Activated B cell treated with CpG ODN at 0.5 μM for 24 hours (primary cell): ENCODE measurements at places on chromosomes 13 and 19. TPM values are rescaled to one million over a fixed set of nuclear protein-coding genes. Genes with fewer than 3 reads are reported as not detected.

Gene NAPSA
- total RNA-seq, result 1.4 and 2.4 TPM in 2 replicates

- no peak for DNase-seq
These were observed 19.7 kb downstream of the CEACAM16 start for GRCh38 chr19:44718441-44719261.

- no peak for DNase-seq
These were observed 375.9 kb downstream of the EFNB2 start for GRCh38 chr13:106159295-106160195.

Gene SELENOW
- total RNA-seq, result 24.8 and 27.6 TPM in 2 replicates

GRCh38 chr13:111480976-111481375 lies 160.5 kb downstream of the TEX29 start:
- no peak for DNase-seq

DNA sequence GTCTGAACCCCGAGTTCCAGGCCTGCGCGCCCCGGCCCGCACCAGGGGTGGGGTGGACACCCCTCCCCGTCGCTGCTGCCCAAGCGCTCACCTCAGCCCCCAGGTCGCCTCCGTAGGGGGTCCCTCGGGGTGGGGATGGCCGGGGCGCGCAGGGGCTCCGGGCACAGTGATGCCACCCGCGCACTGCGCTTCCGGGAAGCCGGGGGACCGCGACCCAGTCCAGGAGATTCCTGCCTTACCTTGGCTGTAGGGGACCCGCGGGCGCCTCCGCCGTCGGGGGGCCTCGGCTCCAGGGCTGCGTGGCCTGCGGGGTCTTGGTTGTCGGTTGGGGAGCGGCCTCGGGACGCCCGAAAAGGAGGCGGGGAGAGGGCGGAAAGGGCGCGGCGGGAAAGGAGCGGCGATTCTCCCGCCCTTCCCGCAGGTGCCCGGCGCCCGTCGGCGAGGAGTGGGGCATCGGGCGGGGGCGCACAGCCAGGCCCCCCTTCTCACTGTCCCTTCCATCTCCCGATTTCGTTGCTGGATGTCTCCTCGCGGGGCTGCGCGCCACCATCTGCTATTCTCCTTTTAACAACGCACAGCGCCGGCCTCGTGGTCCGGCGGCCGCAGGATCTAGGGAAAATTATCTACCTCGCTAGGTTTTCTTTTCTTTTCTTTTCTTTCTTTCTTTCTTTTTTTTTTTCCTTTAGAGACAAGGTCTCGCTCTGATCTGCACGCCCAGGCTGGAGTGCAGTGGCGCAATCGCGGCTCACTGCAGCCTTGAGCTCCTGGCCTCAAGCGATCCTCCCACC lies at the start of gene KEAP1:
Gene KEAP1, minus strand, starts transcription at position 355 of the 788 bp plus-strand sequence. CDS start 3,323 bp downstream, outside the sequence.
- no peak for DNase-seq

DNA sequence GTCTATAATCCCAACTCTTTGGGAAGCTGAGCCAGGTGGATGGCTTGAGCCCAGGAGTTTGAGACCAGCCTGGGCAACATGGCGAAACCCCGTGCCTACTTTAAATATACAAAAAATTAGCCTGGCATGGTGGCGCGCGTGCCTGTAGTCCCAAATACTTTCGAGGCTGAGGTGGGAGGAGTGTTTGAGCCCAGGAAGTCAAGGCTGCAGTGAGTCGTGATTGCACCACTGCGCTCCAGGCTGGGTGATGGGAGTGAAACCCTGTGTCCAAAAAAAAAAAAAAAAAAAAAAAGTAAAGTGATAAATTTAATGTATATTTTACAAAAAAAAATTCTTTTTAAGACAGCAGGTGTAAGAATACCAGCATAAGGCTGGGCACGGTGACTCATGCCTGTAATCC lies 17.6 kb downstream of the TMEM38A start:
- DNase-seq, result no peak

Gene UQCRFS1
- total RNA-seq, result 22.9 and 24.4 TPM in 2 replicates

Gene KLHL1
- not detected in 2 replicates for total RNA-seq

Gene LGALS4
- 2.7 and 4.5 TPM in 2 replicates for total RNA-seq

Gene BRSK1
- total RNA-seq, result 1.3 and 2.7 TPM in 2 replicates

Gene AP2S1
- 74.7 and 81.3 TPM in 2 replicates for total RNA-seq

GRCh38 chr13:30818323-30818960 lies 83.1 kb downstream of the ALOX5AP start:
- no peak for DNase-seq

- DNase-seq, result peak; percentile 93
These were observed 659 bp downstream of the NFKBID start for GRCh38 chr19:35899547-35900214.

GRCh38 chr13:64925284-64925683 lies 2304.9 kb downstream of the PCDH9 start:
- DNase-seq, result no peak

- DNase-seq, result no peak
These were observed 141.2 kb downstream of the SPRY2 start for GRCh38 chr13:80199585-80200292.

Gene PNMA8B
- 0.04 TPM in 1 of 2 replicates, not detected in the other for total RNA-seq

DNA sequence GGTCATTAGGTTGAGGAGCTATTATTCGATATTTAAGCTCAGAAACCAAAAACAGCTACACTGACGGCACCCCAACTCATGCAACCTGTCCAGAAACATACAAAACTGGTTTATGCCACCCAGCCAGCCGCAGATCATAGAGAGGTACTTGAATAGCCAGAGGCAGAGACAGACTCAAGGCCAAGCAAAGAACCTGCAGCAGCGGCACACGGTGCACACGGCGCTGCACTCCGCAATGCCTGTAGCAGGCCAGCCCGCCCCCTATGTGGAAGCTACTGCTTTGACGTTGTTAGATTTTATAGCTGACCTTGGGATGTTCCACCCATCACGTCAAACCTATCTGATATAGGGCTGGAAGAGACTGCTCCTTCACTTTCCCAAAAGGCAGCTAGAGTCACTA lies 11.9 kb upstream of the DHRS12 start:
- no peak for DNase-seq

DNA sequence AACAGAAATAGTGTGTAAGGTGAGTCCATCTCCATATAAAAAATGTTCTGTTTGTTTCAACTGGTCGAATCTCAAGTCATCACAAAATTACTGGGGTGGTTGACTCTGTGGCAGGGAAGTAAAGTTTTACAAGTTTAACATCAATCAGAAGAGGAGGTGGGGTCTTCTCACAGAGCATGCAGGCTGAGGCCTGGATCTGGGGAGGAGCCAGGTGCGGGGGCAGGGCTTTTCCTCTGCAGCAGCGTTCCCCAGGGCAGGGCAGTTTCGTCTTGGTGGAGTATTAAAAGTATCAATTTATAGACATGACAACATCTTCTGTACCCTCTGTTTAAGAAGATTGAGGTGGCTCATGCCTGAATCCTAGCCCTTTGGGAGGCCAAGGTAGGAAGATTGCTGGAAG lies 68.8 kb downstream of the SLC7A9 start:
- DNase-seq, result no peak

DNA sequence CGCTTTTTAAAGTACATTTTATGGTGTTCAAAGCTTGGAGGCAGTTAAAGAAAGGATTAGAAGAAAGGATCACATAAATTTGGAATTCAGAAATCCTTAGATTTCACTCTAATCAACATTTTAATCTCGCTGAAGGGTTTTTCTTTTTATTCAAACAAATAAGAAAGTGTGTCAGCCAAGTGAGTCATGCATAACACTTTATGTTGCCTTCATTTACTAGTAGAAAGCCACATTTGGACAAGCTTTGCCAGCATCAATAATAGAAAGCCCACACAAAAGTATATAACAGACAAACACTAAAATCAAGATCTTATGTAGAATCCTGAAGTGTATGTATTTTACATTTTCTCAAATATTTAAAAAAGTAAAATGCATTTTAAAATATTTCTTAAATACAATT lies 154.9 kb upstream of the TRPC4 start:
- no peak for DNase-seq

DNA sequence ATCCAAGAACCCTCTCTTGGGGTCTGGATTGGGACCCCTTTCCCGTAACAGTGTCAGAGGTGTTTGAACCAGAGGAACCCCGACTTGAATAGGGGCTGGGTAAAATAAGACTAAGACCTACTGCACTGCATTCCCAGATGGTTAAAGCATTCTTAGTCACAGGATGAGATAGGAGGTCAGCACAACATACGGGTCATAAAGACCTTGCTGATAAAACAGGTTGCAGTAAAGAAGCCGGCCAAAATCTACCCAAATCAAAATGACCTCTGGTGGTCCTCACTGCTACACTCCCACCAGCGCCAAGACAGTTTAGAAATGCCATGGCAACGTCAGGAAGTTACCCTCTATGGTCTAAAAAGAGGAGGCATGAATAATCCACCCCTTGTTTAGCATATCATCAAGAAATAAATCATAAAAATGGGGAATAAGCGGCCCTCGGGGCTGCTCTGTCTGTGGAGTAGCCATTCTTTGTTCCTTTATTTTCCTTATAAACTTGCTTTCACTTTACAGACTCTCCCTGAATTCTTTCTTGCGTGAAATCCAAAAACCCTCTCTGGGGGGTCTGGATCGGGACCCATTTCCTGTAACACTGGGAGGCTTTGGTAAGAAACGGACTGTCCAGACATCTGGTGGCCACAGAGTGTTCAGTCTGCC lies 4.4 kb upstream of the SIN3B start:
- DNase-seq, result no peak

DNA sequence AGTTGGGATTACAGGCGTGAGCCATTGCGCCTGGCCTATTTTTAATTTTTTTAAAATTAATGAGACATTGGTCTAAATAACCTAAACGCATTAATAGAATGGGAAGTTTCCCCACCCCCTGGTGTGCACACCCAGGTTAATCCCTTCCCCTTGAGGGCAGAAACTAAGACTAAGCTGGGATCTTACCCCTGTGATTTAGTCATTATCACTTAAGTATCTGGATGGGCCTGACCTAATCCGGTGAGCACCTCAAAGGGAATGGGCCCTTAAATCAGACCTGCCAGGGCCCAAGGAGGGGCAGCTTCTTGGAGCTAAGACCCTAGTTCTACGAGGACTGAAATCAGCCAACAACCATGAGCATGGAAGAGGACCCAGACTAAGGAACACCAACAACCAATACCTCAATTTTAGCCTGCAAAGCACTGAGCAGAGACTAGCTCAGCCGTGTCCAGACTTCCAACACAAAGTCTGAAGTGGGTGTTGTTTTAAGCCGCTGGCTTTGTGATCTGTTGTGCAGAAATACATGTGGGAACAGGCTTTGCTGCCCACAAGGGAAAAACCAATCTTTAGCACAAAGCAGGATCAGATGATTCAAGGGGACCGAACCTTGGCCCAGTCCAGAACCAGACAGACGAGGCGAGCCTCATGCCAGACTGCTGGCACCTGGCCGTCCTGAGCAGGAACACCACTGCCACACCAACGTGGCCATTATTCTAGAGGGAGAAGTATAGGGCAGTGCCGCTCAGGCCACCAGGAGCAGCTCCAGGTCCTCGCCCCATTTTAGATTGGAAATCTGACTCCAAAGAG lies 7.1 kb downstream of the UBE2S start:
- no peak for DNase-seq

GRCh38 chr19:11693505-11694499 lies 44.9 kb downstream of the ZNF823 start:
- DNase-seq, result no peak

GRCh38 chr13:24995225-24995804 lies 100.6 kb upstream of the PABPC3 start:
- no peak for DNase-seq

GRCh38 chr19:41934849-41935374 lies 6.7 kb upstream of the ERFL start:
- peak; percentile 65 for DNase-seq

GRCh38 chr19:49956115-49956495 lies 4.9 kb downstream of the SIGLEC11 start:
- no peak for DNase-seq

Gene KIR3DL1
- not detected in 2 replicates for total RNA-seq

GRCh38 chr13:80307401-80307987 lies 33.4 kb downstream of the SPRY2 start:
- no peak for DNase-seq

DNA sequence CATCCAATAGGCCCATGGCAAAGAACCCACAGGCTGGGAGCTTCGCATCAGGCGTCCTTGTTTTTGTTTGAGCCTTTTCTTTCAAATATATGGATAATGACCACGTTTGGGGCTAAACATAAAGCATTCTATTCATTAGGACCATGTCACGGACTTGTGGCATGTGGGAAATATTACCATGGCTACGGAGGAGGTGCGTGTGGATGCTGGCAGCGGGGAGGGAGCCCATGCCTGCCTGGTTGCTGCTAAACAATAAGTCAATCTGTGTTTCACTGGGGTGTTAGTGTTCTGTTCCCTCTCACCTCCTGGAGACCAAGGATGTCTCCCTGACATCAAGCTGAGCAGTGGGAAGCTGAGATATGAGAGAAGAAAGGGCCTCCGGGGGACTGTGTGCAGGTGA lies 121.1 kb downstream of the IRS2 start:
- DNase-seq, result no peak

GRCh38 chr13:88303605-88304004 lies 632.4 kb downstream of the SLITRK5 start:
- DNase-seq, result no peak

- DNase-seq, result no peak
These were observed 8.4 kb upstream of the SUPT20H start for GRCh38 chr13:37067874-37068273.

- DNase-seq, result no peak
These were observed 2048.3 kb upstream of the PCDH20 start for GRCh38 chr13:63463782-63464610.

- DNase-seq, result no peak
These were observed 78.4 kb upstream of the DIAPH3 start for GRCh38 chr13:60242043-60242595.

DNA sequence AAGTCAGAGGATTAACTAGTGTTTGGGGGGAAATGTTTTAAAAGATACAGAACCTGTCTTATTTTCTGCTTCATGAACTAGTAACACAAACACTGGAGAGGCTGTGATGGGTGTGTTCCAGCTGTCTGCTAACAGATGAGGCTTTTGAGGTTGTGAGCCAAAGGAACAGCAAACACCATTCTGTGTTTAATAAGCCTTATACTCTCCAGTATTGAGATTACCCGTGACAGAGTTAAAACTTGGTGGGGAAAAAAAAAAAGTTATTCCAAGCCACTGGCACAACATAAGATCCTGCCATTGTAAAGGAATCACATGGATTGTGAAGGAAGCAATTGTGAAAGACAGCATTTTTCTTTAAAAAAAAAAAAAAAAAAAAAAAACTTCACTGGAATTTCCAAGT lies 48.4 kb downstream of the KCTD12 start:
- DNase-seq, result no peak

- DNase-seq, result peak; percentile 59
These were observed 2.8 kb downstream of the JSRP1 start for GRCh38 chr19:2253106-2254063.

DNA sequence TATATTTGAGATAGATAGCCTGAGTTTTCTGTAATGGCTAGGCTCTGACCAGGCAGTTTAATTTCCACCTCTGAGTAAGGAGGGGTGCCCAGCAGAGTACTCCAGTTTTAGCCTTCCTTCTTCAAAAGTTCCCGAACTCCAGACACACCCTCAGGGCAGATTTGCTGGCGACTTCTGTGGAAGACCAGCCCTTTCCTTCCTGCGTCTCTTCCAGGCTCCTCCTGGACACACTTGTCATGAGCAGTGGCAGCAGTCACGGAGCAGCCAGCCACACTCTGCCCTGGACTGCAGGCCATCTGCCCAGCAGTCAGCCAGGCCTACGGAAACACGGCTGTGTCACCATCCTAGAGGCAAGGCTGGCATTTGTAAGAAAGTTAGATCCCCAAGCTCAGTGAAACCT lies 6.6 kb upstream of the FLT1 start:
- DNase-seq, result no peak
